ENCODE measurements at places on chromosomes 12 and 14.

DNA sequence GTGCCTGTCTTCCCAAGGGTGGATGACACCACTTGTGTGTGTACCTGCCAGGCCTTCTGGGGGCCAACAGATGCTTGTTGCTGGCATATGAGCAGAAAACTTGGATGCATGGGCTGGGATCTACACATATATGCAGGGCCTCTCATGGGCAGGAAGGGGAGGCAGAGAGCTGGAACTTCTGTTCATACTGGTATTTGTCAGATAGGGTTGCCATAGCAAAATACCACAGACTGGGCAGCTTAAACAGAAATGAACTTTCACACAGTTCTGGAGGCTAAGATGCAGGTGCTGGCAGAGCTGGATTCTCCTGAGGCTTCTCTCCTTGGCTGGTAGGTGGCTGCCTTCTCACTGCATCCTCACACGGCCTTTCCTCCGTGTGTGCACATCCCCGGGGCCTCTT lies 121.8 kb downstream of the SUDS3 start:
- no peak for DNase-seq

DNA sequence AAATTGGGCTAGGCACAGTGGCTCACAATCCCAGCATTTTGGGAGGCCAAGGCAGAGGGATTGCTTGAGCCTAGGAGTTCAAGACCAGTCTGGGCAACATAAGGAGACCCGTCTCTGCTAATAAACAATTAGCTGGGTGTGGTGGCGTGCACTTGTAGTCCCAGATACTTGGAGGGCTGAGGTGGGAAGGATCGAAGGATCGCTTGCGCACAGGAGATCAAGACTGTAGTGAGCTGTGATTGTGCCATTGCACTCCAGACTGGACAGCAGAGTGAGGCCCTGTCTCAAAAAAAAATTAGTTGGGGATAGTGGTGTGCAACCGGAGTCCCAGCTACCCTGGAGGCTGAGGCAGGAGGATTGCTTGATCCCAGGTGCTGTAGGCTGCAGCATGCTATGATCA lies 38.7 kb upstream of the BCL7A start:
- no peak for DNase-seq

DNA sequence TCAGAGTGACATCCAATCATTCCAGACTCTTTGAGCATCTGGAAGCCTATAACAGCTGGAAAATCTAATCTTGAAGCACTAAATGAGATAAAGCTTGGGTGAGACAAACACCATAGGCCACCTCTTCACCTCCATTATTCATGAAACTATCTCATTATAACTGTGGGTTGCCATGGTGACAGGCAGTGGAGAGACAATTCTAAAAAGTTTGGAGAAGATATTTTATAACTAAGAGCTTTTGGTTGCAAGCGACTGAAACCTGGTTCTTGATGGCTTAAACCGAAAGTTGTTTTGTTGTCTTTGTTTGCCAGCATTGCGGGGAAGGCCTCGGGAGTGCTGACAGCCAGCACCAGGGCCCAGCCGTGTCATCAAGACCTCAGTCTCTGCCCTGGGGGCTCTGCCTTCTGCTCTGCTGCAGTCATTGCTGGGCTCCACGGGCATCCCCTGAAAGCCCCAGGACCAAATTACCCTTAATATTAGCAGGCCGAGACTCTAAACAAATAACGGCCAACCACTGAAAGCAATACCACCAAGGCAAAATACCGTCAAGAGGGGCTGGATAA lies 353.6 kb upstream of the SFSWAP start:
- DNase-seq, result no peak

GRCh38 chr14:55386037-55386808 lies 25.4 kb downstream of the ATG14 start:
- DNase-seq, result no peak

GRCh38 chr12:91326058-91327027 lies 143.7 kb upstream of the DCN start:
- DNase-seq, result peak; percentile 92

GRCh38 chr14:38203929-38204718 lies 3.6 kb upstream of the SSTR1 start:
- DNase-seq, result no peak

DNA sequence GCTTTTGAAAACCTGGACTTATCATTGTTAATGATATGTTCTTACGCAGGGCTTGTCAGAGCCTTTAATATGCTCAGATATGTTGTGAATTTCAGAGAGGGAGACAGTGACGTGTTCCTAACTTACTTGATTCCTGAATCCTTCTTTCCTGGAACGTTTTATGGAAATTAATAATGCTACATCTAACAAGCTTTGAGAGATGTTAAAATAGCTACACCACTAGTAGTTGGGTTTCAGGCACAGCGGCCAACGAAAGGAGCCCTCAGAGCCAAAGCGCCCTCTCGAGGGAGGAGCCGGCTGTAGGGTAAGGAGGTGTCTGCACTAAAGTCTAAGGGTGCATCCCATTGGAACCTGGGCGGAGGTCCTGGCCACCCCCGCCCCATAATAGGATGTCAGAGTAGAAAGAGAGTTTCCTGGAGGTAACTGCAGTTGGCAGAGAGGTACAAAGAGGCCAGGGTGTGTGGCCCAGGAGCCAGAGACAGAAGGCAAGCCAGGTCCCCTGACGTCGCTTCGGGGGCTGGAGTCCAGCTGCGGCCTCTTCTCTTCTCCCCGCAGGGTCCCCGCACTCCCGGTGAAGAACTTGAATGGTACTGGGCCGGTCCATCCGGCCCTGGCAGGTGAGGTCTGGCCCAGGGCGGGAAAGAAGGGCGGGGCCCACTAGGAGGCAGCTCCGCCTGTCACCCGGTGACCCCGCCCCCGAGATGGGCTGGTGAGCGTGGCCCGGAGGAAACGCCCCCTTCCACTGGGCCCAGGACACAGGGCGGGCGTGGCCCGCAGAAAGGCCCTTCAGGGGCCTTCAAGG lies 36.3 kb downstream of the DTX1 start:
- DNase-seq, result peak; percentile 25

DNA sequence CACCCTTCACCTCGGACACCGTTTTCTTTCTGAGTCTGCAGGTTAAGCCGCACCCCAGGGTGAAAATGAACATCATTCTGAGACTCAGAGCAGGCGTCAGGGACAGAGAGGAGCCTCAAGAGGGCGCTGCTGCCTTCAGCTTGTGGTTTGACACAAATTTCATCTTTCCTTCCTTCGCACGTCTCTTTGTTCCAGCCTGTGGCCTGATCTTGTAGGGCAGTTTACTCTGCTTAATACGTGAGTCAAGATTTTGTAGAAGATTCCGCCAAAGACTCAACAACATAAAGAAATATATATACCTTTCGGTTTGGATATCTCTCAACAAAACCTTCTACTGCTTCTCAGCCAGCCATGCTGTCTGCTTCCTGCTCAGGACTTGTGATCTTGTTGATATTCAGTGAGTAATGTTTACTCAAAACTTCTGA lies 329.3 kb upstream of the OR4E1 start:
- DNase-seq, result peak; percentile 18

GRCh38 chr12:22588817-22589216 lies 36.2 kb upstream of the ETNK1 start:
- DNase-seq, result no peak

GRCh38 chr12:26514364-26514763 lies 318.6 kb downstream of the ITPR2 start:
- no peak for DNase-seq

DNA sequence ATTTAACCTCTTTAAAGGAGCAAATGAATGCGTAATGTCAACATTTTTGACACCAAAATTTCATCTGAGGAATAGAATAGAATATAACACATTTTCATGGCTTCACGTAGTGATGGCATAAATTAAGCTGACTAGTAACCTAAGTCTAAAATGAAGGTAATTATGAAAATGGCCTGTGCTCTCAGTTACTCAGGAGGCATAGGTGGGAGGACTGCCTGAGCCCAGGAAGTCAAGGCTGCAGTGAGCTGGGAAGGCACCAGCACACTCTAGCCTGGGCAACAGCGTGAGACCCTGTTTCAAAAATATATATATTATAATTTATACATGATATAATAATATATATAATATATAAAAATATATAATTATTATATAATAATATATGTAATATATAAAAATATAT lies 383.2 kb upstream of the ATP2B1 start:
- no peak for DNase-seq

- DNase-seq, result no peak
These were observed 161.4 kb downstream of the TTC7B start for GRCh38 chr14:90654831-90655276.

DNA sequence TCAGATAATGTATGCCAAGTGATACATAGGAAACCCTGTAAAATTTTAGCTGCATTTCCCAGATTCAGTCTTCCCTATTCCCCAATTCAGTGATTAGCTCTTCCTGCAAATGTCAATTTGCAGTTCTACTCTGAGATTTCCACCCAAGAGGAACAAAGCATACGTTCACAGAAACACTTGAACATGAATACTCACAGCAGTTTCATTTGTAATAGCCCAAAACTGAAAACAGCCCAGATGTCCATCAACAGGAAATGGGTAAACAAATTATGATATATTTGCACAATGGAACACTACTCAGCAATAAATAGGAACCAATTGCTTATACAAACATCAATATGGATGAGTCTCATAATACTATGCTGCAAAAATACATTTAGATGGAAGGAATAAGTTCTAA lies 194.2 kb downstream of the GXYLT1 start:
- DNase-seq, result no peak

GRCh38 chr14:93464271-93464670 lies 33.5 kb downstream of the UNC79 start:
- no peak for DNase-seq

- no peak for DNase-seq
These were observed 889 bp upstream of the IFT43 start for GRCh38 chr14:75984674-75985073.

- no peak for DNase-seq
These were observed 187.4 kb upstream of the ABCD2 start for GRCh38 chr12:39807043-39807442.

DNA sequence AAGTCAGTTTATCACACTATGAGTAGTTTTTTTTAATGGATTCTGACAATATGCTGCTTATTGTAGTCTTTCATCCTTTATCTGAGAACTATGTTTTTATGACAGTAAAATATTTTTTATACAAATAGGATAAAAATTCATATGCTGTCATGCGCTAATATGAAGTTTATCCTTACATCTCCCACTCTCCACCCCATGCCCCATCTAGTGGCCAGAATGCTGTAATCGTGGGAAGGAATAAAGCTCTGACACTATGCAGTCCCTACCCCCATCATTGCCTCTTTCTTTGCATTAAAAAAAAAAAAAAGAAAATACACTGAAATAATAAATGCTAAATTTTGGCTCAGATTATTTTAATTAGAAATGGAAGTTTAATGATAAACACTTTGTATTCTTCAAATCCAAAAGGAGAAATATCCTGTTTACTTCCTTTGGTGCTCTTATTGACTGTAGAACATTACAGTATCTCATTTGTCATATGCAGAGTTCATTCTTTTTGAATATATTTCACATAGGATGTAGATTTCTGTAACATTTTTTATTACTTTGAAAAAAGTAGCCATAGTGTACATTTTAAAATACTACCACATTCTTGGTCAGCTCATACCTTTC lies 145.9 kb upstream of the SLCO1C1 start:
- peak; percentile 75 for DNase-seq

- no peak for DNase-seq
These were observed 320.7 kb downstream of the SOX5 start for GRCh38 chr12:23628806-23629205.

DNA sequence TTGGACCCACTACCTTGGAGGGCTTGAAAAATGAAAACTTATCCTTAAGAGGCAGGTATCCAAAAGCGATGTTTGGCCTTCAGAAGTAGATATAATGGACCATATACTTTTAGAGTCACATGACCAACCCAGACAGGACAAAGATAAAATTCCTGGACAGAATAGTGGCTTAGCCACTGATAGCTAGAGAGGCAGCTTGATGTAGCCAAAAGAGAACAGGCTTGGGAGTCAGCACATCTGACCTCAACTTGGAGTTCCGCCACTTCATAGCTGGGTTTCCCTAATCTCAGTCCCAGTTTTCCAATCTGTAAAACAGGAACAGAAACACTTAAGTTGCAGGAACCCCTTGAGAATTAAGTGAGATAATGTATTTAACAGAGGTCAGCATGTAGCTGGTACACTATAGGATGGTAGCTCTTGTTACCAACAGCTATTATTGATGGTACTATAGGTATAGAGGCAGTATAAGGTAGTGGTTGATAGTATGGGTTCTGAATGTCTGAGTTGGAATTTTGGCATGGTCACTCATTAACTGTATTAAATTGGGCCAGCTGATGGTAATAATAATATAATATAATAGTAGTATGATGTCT lies 63.2 kb upstream of the USP44 start:
- DNase-seq, result no peak

DNA sequence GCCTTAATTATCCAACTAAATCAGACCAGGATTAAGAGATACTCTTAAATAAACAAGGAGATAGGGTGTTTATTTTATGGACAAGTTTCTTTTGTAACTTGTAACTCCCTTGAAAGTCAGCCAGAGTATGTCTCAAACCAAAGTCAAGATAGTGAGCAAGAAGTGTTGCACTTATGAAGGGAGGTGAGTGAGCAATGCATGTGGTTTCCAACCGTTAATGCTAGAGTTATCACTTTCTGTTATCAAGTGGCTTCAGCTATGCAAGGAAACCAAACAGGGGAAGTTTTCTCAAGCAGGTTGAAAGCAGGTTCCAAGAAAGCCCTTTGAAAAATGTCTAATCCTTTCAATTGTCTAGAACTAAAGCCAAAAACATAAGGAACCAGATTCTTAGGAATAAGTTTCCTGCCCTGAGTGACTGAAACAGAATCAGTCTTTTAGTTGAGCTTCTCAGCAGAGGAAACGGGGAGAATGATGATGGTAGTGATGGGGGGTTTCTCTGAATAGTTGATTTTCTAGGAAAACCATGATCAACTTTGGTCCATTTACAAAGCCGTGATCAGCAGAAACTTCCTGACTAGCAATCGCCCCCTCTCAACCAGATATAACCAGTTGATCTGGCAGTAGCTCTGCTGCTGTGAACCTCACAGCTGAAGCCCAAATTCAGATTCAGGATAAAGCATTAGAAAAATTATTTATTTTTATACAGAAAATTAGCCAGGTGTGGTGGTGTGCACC lies 128.4 kb downstream of the DAD1 start:
- no peak for DNase-seq

DNA sequence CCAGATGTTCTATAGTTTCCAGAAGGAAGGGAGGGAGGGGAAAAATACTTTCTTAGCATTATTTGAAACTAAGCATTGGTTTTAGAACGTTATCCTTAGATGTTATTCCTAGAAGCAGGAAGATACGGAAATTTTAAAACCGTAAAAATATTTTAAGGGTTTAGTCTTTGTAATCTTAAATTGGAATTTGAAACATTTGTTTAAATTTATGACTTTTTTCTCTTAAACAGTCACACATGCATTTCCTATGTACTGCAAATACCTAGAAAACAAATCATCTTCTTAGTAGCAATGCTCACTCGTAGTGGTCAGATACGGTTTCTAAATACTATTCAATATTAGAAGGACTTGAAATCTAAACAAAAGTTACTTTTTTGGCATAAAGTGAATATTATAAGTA lies 282.0 kb downstream of the ERC1 start:
- no peak for DNase-seq

GRCh38 chr14:99360774-99361595 lies 89.0 kb upstream of the BCL11B start:
- DNase-seq, result no peak
